ENCODE measurements at places on chromosomes 12 and 14.

DNA sequence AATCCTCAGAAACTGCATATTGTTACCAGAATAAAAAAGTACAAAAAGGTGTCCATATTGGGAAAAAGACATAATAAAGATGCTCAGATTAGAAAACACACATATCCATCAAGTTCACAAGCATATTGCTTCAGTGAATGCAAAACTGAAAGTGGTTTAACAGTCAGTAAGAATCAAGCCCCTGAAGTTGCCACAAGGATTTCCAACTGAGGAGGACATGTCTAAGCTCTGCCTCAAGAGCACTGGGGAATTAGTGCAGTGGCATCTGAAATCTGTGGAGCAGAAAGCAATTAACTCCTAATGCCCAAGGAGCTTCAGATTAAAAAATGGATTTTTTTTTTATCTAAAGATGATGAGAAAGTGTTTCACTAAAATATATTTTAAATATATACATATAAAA lies 113.2 kb downstream of the DENND5B start:
- no peak for DNase-seq

DNA sequence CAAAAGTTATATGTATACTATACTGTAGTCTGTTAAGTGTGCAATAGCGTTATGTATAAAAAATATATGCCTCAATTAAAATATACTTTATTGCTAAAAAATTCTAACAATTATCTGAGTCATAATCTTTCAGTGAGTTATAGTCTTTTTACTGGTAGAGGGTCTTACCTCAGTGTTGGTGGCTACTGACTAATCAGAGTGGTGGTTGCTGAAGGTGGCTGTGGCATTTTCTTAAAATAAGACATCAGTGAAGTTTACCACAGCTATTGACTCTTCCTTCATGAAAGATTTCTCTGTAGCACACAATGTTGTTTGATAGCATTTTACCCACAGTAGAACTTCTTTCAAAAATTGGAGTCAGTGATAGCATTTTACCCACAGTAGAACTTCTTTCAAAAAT lies 23.4 kb downstream of the POLR3B start:
- no peak for DNase-seq

- DNase-seq, result no peak
These were observed 176.2 kb upstream of the HIF1A start for GRCh38 chr14:61519106-61519505.

- DNase-seq, result peak; percentile 61
These were observed 1.6 kb downstream of the SIX4 start for GRCh38 chr14:60722357-60723115.

GRCh38 chr12:54032086-54032619 lies 697 bp upstream of the HOXC5 start:
- no peak for DNase-seq

DNA sequence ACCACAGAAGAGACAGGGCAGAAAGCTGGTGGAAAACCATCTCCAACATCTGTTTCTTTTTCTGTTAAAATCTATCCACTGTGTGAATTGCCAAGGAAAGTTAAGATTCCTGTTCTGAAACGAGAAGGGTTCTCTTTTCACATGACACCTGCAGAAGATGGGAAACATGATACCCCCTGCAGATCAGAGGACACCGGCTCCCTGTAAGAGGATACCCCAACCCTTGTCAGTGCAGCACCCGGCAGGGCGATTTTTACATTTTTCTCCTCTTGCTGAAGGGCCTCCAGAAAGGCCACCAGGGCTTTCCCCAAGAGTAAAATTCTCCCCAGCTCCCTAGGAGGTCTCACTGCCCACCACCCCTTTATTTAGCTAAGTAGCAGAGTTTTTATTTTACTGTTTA lies 48.2 kb downstream of the DPF3 start:
- no peak for DNase-seq

DNA sequence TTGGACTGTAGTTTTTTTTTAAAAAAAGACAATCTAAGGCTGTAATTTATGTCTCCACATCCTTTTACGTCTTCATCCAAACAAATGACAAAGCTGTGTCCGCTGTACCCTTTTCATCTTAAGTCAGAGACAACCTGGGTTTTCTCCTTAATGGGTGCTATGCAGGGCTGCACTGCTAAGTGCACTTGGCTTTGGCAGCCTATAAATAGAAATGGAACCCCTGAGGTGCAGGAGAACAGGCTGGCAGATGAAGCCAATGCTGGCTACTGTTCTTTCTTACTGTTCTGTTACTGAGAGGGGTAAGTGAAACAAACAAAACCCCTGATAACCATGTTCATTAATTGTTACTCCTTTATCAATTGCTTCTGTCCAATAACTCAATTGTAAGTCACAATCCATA lies 47.1 kb upstream of the KICS2 start:
- DNase-seq, result no peak

DNA sequence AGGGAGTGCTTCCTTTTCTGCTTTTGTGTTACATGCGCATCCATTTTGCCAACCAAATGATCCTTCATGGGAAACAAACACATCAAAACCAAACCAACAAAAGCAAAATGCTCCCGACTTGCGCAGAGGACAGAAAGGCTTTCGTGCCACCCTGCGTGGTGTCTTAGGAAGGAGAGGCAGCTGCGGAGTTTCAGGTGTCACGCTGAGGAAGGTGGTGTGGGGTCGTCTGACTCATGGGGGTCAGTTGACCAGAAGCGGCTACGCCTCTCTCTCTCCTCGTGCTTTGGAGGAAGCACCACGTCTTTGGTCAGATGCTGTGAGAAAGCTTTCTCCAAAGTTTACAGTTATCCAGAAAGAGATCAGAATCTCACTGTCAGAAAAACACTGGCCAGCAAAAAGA lies 7.9 kb downstream of the EMP1 start:
- DNase-seq, result no peak

DNA sequence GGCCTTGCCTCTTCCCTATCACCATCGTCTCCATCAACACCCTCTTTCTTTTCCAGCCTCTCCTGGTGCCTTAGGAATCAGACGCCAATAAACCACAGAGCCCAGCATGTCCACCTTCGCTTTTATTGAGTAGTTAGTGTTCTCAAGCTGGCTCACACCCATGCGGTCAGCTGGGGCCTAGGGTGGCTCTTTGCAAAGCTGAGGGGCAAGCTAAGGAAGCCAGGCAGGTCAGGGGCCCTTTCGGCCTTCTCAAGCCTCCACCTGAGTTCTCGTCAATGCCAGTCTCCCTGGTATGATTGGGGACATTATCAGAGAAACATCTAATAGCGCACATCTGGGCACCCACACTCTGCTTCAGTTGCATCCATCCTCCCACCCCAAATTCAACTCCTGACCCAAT lies 737 bp upstream of the TEX52 start:
- DNase-seq, result no peak

GRCh38 chr12:132428936-132429601 lies 60.9 kb upstream of the FBRSL1 start:
- no peak for DNase-seq

GRCh38 chr12:39047539-39048262 lies 142.3 kb upstream of the CPNE8 start:
- no peak for DNase-seq

- DNase-seq, result no peak
These were observed 42.8 kb upstream of the CRADD start for GRCh38 chr12:93634416-93634815.

DNA sequence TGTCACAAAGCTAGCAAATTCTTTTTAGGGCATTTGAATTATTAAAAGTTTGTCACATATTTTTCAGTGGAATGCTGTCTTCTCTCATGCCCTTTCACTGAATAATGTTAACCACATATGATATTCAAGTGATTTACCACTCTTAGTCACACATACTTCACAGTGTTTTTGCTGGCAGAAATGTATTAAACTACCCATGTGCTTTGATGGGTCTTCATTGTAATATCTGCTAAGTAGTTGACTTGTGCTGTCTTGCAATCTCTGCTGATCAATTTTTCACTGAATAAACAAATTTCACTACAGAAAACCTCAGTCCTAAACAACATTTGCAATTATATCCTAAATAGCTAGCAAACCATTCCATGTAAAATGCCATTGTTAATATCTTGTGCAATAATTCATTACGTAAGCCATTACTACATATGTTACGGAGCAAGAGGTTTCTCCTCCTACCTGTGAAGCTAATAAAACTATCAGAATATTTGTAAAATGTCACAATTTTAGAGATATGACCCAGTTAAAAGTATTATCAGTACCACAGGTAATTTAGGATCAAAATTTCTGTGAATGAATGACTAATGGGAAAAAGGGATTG lies 64.6 kb upstream of the LMO3 start:
- no peak for DNase-seq

DNA sequence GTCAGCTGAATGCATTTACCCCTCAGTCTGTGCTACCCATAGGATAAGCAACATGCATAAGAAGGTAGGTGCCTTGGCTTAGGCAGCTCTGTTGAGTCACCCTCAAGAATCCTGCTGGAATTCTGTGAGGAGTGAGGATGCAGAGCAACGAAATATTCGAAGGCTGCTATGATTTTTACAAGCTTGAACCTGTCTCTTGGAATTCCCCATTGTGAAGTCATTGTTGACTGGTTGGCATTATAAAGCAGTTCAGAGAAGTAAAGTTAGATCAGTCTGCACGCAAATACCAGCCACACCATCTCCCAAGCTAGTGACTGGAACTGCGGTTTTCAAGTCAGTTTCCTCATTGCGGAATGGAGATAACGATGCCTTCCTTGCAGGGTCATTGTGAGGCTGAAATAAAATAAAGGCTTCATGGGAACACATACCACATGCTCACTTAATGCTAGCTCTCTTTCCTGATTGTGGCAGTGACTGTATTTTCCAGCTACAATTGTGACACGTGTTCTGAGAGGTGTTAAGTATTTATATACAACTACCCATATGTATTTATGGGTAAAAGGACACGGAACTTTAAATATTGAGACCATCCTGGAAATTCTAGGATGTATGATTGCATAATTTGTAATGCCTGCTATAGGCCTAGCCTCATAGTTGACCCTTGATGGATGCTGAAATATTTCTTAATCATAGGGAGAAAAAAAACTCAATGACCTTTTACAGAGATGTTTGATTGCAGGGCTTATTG lies 96.7 kb downstream of the ETV6 start:
- DNase-seq, result no peak

DNA sequence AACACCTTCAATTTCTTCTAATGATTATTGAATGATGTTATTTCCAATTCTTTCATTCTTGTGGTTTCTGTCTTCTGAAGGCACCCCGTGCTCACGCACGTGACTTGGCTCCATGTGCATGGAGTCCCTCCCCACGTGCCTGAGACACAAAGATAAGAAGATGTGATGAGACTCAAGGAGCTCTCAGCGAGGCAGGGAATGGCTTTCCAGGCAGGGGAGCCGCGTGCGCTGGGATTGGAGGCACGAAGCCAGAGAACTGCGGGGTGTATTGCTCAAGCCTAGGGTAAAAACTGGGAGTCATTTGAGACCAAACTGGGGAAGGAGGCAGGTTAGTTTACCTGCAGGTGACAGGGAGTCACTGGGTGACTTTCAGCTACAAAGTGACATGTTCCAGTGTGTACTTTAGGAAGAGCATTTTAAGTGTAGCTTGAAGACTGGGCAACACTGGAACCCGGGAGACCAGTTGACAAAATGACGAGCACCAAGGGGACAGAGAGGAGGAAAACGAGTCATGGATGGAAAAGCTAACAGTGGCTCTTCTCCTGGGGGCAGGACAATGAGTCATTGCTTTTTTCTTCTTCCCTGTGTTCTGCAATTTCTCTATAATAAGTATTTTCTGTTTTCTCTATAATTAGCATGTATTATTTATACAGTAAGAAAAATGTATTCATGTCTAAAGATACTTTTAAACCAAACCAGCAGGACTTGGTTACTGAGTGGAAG lies 311.7 kb upstream of the FKBP4 start:
- DNase-seq, result no peak

GRCh38 chr14:92122351-92122677 lies 545 bp downstream of the CPSF2 start:
- DNase-seq, result no peak

- DNase-seq, result no peak
These were observed 34.3 kb upstream of the TXNRD1 start for GRCh38 chr12:104181313-104181712.

- DNase-seq, result no peak
These were observed 6.8 kb downstream of the STAT6 start for GRCh38 chr12:57104292-57104910.

DNA sequence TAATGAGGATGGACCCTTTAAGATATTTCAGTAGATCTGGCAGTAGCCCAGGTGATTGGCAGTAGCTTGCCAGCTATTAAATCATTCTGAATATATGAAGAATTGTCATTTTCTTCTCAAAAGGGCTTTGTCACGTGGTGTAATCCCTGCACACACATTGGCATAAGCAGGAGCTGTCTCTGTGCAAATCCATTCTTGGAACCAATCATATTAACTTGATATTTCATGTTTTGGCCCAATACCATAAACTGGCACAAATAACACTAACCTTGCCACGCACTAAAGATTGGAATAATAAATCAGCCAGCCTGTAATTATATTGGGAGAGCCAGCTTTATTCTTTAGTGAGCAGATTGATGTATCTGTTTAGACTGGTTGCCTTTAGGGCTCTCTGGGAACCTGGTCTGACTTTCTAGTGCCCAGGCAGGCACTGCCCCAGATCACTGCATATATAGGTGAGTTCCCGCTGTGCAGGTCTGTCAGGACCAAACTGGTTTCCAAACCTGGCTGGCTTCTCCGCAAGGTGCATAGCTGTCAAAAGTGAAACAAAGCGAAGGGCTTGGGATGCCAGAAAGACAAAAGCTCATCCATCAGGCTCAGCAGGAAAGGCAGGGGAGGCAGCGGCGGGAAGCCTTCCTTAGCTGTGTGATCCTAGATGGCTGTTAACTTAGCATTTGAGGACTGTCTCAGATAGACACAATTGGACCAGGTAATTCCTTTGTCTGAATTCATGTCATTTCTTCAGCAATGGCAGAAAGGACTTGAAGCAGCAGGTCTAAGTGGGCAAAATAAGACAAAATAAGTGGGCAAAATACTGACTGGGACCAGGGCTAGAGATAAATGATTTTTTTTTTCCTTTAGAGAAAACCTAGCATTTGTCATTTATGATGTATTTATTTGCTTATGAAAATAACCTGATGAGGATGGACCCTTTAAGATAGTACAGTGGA lies 128.8 kb upstream of the DYRK2 start:
- DNase-seq, result no peak

- DNase-seq, result no peak
These were observed 10.2 kb upstream of the GOLGA5 start for GRCh38 chr14:92783813-92784431.

DNA sequence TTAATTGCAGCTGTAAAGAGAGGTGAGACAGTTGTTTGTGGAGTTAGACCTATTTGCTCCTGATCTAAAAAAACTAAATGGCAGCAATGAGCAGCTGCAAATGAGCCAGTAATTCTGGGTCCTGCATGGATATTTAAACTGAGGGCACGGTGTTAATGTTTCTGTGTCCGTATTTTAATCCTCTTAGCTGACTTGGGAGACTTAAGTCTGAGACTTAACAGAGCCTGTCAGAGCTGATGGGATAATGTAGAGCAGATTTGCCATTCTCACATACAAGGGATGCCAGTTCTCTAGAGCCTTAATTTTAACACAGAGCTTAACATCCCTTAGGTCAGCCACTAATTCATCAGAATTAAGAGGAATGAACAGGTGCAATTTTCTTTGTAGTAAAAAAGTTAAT lies 178.6 kb upstream of the PDE3A start:
- no peak for DNase-seq

All from renal cortex interstitium (tissue), 15 donors.